ENCODE measurements at places on chromosomes 4 and X. TPM values are rescaled to one million over a fixed set of nuclear protein-coding genes. Genes with fewer than 3 reads are reported as not detected.

BCORL1 gene
- total RNA-seq: 14.0 TPM

DNA sequence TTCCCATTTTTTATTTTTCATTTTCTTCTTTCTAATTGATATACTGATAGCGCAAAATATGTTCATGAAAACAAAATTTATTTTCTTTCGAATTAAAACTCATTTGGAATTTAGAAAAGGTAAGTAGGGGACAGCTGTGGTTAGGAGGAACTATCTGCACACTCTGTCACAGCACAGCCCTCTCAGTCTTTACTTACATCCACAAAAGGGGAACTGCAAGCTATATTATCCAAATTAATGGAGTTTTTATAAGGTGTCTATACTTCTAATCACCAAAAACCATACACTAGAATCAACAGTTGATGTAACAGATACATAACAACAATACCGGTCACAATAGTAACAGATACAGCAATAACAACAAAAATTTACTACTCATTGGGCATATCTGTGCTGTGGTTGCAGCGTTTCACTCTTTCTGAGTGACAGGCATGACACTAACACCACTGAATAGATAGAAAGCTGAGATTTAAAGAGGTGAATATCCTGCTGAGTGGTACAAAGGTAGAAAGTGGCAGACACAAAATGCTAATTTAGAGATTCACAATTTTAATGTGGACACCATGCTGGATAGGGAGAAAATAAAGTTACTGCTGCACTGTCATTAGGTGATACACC lies 160.7 kb downstream of the PPP3CA start:
- H3K4me1 ChIP-seq: peaks cover 11% of the 10 kb centered on the region
- no peaks in the 10 kb centered on the region for H3K27me3 ChIP-seq
- no peak overlapping the region for H3K4me3 ChIP-seq
- H3K27ac ChIP-seq: no peak overlapping the region
- no peaks in the 10 kb centered on the region for H3K36me3 ChIP-seq

DNA sequence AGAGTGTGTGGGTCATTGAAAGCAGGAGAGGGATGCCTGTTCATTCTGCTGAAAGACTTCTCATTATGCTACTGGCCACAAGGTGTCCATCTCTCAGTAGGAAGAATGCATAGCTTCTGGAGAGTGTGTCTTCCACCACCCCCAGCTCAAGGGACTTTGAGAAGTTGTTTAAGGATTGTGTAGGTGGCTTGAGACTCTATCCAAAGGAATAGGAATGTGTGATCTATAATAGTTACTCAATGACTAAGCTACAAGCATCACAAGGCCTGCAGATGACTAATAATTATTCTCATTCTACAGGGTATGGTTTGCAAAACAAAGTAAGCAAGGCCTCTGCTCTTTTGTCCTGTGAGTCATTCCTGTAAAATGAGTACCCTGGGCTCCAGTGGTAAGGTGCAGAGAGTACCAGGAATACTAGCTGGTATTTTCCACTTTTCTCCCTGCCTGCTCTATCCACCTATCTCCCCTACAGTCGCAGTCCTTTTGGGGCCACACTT lies 279.8 kb upstream of the BOD1L1 start:
- no peak overlapping the region for H3K27ac ChIP-seq
- no peaks in the 10 kb centered on the region for H3K36me3 ChIP-seq
- H3K4me3 ChIP-seq: no peak overlapping the region
- H3K4me1 ChIP-seq: no peaks in the 10 kb centered on the region

DNA sequence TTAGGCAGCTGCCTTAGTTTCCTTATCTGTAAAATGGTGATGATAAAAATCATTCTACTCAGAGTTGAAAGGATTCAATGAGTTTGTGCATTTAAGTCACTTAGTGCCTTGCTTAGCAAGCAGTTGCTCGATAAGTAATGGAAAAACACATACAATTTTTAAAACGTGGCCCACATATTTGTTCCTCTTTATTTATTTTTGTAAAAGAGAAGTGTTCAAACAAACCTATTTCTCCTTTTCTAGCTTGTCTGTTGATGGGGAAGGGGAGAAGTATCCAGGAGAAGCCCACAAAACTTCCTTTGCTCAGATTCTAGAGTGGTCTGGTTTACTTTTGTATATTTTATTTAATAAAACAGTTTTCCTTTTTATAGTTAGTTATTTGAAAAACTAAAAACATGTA lies 3.3 kb upstream of the HPGDS start:
- no peak overlapping the region for H3K4me3 ChIP-seq
- no peaks in the 10 kb centered on the region for H3K36me3 ChIP-seq
- no peaks in the 10 kb centered on the region for H3K27me3 ChIP-seq

DNA sequence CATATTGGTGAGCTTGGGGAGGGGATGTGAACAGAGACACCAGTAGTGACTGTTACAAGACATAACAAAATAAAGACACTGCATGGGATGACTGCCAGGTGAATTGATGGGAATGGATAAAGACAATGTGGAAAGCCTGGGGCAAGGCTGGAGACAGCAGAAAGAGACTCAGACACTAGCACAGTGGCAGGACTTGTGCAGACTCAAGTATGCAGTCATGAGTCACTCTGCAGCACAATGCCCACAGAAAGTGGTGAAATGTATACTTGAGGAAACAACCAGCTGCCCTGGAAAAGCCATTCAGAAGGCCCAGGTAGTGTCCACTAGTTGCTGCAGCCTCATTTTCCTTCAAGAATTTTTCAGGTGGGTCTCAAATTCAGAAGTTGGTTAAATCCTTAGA lies 452.3 kb downstream of the MID1IP1 start:
- no peak overlapping the region for H3K4me3 ChIP-seq
- peaks cover 5% of the 10 kb centered on the region for H3K4me1 ChIP-seq
- H3K36me3 ChIP-seq: no peaks in the 10 kb centered on the region
- no peak overlapping the region for H3K27ac ChIP-seq
- H3K27me3 ChIP-seq: no peaks in the 10 kb centered on the region
- DNase-seq: no peak

- no peaks in the 10 kb centered on the region for H3K36me3 ChIP-seq
- no peak overlapping the region for H3K27ac ChIP-seq
- H3K4me3 ChIP-seq: no peak overlapping the region
- H3K27me3 ChIP-seq: no peaks in the 10 kb centered on the region
Measured at GRCh38 chrX:16628946-16629595, 20.9 kb upstream of the S100G start.

DNA sequence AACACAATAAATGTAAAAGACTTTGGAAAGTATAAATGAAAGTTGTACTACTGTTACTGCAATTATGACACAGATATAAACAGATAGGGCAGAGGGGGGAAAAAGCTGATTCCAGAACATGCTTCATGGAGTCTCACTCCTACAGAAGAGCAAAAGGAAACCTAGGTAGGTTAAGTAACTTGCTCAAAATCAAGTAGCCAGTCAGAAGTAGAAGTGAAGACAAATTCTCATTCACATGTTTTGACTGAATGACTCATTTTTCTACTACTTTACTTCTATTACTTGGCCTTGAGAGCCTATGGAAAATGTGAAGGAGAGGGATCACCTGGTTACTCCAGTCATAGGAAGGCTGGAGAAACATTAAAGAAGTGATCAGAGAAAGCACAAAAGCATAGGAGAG lies 23.6 kb upstream of the RASGEF1B start:
- H3K27me3 ChIP-seq: no peaks in the 10 kb centered on the region

DNA sequence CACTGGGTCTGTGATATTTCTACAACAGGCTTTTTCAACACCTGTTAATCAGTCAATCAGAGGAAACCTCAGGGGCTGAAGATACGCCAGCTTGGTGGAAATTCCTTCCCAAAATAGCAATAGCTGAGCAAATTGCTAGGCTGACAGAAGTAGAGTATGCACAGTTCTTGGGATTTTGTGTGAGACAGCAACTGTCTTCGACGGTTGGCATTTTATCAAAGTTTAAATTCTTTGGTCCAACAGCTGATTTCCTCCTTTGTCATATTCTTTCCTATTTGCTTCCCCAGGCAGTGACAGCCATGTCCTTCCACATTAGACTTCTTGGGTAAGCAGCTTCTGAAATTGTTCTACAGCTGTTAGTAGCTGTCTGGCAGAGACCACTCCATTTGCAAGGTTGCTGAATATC lies 8.0 kb upstream of the PALLD start:
- no peaks in the 10 kb centered on the region for H3K4me1 ChIP-seq
- H3K27ac ChIP-seq: no peak overlapping the region
- no peak for DNase-seq
- no peaks in the 10 kb centered on the region for H3K36me3 ChIP-seq
- H3K27me3 ChIP-seq: peaks cover 3% of the 10 kb centered on the region

GRCh38 chr4:120723986-120724385 lies 198.5 kb downstream of the PRDM5 start:
- H3K27ac ChIP-seq: no peak overlapping the region
- no peak overlapping the region for H3K4me3 ChIP-seq
- H3K36me3 ChIP-seq: no peaks in the 10 kb centered on the region
- DNase-seq: no peak
- H3K4me1 ChIP-seq: no peaks in the 10 kb centered on the region

DNA sequence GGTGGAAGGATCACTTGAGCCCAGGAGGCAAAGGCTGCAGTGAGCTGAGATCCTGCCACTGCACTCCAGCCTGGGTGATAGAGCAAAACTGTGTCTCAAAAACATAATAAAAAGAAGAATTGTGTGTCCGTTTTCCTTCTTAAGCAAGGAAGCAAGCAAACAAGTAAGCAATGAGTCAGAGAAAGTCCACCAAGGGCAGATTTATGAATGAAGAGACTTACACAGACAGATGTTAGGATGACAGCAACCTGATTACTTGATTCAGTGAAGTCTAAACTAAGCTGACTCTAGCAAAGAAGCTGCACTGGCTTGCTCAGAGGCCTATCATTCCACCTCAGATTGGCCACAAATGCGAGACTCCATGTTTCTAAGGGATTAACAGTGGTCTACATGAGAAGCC lies 34.1 kb upstream of the SCML1 start:
- H3K27me3 ChIP-seq: no peaks in the 10 kb centered on the region
- H3K27ac ChIP-seq: no peak overlapping the region
- H3K4me3 ChIP-seq: no peak overlapping the region
- H3K4me1 ChIP-seq: no peaks in the 10 kb centered on the region
- no peaks in the 10 kb centered on the region for H3K36me3 ChIP-seq
- no peak for DNase-seq

DNA sequence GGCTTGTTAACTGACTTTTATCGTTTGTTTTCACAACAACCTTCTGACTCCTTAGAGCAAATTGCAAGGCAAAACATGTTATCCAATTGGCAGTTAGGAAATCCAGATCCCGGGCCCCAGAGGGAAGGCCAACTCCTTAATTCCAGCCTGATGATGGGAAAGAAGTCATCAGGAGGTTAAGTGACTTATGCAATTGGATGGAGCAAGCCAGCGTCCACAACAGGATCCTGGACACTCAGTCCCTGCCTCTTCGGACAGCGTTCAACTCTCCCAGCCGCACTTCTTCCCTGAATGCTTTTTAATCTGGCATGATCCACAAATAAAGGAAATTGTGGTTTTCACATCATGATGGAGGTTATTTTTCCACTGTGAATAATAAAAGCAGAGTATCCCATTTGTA lies 310.1 kb downstream of the RAB28 start:
- H3K4me1 ChIP-seq: no peaks in the 10 kb centered on the region
- H3K27me3 ChIP-seq: no peaks in the 10 kb centered on the region
- no peak overlapping the region for H3K4me3 ChIP-seq

DNA sequence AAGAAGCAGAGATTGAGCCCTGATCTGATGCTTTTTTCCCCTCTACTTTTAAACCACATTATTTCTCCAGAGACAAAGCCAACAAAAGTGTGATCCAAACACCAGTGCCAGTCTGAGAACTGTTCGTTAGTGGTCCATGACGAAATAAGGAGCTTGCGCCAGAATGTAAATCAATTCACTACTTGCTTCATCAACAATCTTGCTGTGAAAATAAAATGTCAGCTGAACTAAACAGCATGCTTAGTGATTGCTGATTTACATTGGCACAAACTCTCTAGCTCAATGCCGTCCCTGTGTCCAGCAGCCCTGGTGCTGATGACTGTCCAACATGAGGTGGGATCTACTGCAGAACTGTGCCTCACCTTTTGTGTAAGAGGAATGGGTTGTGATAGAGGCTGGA lies 71.3 kb downstream of the SOX3 start:
- no peaks in the 10 kb centered on the region for H3K27me3 ChIP-seq
- no peaks in the 10 kb centered on the region for H3K36me3 ChIP-seq
- no peak overlapping the region for H3K27ac ChIP-seq
- H3K4me1 ChIP-seq: no peaks in the 10 kb centered on the region

DNA sequence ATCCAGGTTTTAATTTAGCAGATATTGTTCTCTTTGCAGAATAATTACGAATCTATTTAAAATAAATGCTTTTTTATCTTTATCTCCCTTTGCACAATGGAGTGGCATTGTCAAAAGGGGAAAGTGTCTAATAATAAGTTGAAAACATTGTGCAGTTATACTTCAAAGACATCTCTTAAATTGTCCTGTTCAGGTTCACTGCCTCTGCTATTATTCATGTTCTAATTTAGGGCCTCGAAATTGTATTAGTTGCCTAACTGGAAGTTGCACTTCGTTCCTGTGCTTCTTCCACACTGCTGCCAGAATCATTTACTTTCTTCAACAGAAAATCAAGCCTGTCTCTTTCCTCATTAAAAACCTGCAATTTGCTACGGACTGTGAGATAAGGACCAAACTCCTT lies 150.5 kb upstream of the SPRY1 start:
- no peaks in the 10 kb centered on the region for H3K36me3 ChIP-seq
- H3K4me1 ChIP-seq: no peaks in the 10 kb centered on the region
- no peaks in the 10 kb centered on the region for H3K27me3 ChIP-seq
- no peak for DNase-seq
- H3K27ac ChIP-seq: no peak overlapping the region

DNA sequence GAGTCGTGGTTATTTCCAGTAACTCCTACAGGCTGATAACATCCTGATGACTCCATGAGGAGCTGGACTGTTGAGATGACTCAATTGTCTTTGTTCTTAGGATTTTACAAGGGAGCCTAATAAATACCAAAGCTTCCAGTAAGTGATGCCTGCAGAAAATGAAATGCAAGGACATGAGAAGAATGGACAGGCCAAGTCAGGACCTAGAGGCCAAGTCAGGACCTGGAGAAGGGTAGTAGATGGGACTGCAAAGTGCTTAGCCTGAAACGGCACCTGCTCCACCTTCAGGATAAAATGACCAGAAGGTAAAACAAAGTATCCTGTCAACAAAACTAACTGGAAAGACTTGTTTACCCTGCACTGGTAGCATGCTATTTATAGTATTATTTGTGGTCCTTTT lies 6.4 kb upstream of the SLC10A6 start:
- DNase-seq: no peak
- no peak overlapping the region for H3K27ac ChIP-seq
- H3K27me3 ChIP-seq: no peaks in the 10 kb centered on the region
- H3K36me3 ChIP-seq: no peaks in the 10 kb centered on the region
- no peaks in the 10 kb centered on the region for H3K4me1 ChIP-seq

DNA sequence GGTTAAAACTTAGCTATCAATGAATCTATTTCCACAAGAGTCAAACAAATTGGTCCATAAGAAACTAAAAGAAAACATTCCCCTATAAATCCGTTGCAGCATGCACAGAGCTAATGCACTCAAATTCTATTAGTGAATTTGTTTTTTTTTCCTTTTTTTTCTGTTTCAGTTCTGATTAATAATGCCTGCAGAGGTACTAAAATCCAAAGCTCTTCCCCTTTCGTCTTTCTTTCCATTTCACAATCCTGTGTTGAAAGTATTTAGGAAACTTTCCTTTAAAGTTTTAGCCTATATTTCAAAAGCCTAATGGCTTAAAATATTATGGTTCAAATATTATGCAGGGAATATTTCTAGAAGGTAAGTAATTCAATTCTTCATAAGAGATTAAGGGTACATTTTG lies 45.9 kb upstream of the VEGFD start:
- DNase-seq: no peak
- H3K27me3 ChIP-seq: no peaks in the 10 kb centered on the region
- H3K4me1 ChIP-seq: no peaks in the 10 kb centered on the region
- no peaks in the 10 kb centered on the region for H3K36me3 ChIP-seq
- no peak overlapping the region for H3K4me3 ChIP-seq

- H3K27ac ChIP-seq: no peak overlapping the region
- H3K27me3 ChIP-seq: no peaks in the 10 kb centered on the region
- no peak overlapping the region for H3K4me3 ChIP-seq
- DNase-seq: no peak
- no peaks in the 10 kb centered on the region for H3K36me3 ChIP-seq
Measured at GRCh38 chr4:92182006-92182735, 121.6 kb upstream of the GRID2 start.

LRAT gene
- total RNA-seq: not detected

Measured in CD4-positive, alpha-beta memory T cell (primary cell).